Stimulated activated CD4-positive, alpha-beta T cell treated with anti-CD3 and anti-CD28 coated beads, Interleukin-12 subunit alpha, Interleukin-12 subunit beta, amount 100 ng/mL, for 24 hours (primary cell): ENCODE measurements at places on chromosomes 1 and 21.

DNA sequence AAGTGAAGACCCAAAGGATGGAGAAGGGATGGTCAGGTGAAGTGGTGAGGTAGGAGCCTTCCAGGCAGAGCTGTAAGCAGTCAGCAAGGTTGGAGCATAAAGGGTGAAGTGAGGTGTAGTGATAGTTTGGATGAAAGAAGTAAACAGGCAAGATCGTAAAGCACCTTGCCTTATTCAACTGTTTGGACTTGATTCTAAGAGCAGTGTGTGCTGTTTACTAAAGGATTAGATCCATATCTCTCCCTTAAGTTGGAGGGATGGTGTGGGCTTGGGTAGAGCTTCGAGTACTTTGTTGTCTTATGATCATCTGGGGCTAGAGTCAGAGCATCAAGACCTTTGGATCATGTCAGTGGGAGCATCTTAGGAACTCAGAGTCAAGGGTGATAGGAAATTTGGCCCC is 39.8 kb upstream of the CD34 start:
- DNase-seq, result no peak

DNA sequence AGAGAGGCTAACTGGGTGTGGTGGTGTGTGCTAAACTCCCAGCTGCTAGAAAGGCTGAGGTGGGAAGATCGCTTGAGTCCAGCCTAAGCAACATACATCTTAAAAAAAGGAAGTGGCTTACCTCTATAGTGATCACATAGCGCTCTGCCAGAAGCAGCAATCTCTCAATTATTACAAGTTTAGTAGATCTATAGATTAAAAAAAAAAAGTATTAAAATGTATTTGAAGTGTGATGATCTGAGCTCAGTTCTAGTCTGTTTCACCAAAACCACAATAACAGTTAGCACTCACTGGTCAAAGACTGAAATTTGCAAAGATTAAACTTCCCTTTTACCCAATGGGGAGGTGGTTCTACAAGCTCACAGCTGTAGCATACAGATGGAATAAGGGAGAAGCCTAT is 76.3 kb downstream of the USP24 start:
- DNase-seq, result no peak

DNA sequence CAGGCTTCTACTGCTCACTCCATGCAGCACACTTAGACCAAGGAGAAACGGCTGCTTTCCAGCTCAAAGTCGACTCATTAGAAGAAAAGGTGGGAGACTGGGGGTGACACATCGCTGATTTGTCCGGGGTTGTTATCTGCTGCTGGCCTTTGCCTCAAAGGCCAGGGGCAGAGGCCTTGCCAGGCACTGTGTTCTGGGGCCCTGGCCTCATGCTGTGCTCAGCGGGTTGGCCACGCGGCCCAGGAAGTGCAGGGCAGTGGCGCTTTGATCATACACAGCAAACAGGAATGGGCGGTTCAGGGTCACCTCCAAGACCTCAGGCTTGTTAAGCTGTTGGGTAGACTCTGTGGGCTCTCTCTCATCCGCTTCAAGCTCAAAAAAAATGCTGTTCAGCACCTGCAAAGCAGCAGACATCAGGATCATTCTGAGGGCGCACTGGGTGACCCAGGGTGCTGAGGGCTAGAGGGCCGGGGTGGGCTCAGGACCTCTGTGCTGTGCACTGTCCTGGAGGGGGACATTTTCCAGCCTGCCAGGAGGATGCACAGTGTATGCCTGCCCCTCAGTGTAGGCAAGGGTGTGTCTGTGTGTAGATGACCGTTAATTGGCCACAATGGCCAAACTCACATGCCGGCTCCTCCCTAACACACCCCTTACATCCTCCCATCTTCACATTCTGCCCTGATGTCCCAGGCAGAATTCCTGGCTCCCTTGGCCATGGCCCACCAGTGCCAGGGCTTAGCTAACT is 10.8 kb downstream of the AGT start:
- no peak for DNase-seq

DNA sequence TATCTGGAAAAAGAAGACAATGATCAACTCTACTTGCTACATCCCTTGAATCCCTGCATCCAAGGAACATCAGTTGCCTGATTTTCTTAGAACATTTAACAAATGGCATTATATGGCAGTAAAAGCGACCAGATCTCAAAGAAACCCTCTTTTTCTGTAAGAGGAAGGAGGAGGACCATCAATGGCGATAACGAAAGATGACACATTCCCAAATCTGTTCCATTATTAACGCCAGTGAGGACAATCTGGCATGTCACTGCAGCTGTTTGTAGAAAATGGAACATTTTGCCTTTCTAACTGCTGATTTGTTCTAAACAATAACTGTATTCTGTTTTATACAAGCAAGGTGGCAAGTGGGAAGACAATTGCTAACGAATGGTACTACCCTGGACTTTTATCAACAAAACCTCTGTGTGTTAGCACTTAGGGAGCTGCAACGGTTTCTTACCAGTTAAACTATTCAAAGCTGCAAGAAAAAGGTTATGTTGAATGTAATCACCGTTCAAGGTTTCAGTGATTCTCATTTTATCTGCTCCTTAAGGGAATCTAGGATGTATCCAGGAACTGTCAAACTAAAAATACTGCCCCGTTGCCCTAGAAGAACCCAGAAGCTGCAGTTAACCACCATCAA is 251.9 kb downstream of the SDCCAG8 start:
- DNase-seq, result no peak

DNA sequence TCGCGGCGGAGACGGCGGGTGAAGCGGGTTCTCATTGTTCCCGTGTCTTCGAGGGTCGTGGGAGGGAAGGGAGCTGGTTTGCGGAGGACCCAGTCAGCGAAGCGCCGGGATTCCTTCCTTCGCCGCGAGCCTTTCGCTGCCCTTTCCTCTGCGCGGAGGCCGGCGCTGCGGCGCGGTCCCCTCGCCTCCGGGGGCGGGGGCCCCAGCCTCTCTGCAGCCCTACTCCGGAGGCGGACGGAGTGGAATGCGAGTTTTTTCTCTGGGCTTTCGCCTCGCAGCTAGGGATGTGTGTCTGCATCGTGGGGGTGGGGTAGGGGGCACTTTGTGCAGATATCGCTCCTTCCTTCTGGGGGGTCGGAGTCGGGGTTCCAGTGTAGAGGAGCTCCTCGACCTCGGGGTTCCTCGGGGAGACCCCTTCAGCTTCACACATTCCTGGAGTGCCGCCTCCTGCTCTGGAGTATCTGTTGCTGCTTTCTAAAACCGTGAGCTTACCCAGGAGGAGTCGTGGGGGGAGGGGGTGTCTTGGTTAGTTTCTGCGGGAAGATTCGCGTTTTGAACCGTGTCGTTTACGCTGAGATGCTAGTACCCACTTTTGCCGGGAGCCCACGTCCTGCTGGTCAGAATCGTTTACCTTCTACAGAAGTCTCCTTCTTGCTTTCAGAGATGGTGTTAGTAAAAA is 595 bp downstream of the RNF2 start:
- DNase-seq, result peak; percentile 25
